NCI-H446 treated with DMSO at 0.1 percent for 48 hours (cell line): ENCODE measurements at places on chromosomes 4 and X.

- DNase-seq: no peak
Observed at GRCh38 chr4:56671373-56671772, 9.7 kb downstream of the HOPX start.

GRCh38 chr4:13918110-13918509 is 290.6 kb upstream of the BOD1L1 start:
- no peak for DNase-seq

DNA sequence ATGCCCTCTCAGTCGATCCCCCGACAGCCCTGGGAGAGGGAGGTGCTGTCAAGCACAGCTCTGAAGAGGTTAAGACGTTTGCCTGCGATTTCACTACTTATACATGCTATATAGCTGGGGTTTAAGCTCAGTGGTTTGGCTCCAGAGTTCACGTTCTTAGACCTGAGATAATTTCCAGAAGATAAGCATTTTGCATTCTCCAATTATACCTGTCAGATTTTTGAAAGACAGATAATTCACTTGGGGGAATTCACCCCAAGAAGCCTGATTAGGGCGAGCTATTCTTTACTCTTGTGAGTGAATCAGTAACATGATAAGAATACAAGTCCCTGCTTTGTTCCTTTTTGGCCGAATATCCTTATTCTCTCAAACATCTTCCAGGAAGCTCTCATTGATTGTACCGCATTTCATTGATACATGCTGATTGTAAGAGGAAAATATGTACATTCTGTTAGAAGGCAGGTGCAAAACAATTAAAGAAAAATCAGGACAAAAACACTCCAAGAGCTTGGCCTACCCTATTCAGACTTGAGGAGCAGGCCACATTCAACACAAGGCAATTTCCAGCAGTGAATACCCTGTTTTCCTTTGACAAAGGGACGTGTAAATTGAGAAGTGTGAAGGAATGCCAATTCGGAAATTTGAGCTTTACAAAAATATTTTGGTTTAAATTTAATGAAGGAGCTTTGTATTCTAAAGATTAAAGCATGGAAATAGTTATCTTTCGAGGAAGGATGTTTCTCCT is 30.2 kb downstream of the TENM3 start:
- no peak for DNase-seq

DNA sequence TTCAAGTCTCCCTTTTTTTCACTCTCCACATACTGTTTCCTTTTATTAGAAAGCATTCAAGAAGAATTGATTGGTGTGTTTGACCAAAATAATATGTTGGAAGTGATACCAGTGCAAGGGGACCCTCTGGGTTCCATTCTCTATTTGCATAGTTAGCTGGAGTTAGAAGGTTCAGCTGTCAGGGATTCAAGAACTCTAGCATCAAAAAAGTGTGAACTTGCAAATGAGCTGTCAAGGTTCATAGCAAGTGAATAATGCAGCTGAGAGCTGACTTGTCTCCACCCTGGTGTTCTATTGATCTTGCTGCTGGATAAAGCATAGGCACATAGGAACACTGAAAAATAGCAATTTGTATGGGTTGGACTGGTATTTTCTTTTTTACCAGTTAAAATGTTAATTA is 73.2 kb downstream of the SORBS2 start:
- DNase-seq: no peak

DNA sequence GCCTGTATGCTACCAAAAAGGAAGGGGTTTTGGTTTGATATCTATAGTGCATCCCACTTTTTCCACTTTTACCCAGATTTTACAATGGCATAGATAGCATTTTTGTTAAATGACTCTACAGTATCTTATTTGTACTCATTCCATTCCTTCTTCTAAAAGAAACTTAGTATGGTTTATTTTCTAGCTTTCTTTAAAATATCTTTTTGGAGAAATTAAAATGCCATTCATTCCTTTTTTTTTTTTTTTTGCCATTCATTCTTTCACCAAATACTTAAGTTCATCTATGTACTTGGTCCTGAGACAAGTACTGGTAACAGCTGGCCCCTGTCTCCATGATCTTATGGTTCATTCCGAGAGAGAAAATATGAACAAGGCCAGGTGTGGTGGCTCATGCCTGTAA is 49.1 kb downstream of the MID1 start:
- no peak for DNase-seq

- DNase-seq: no peak
Observed at GRCh38 chr4:151021637-151022334, 6.7 kb upstream of the LRBA start.

DNA sequence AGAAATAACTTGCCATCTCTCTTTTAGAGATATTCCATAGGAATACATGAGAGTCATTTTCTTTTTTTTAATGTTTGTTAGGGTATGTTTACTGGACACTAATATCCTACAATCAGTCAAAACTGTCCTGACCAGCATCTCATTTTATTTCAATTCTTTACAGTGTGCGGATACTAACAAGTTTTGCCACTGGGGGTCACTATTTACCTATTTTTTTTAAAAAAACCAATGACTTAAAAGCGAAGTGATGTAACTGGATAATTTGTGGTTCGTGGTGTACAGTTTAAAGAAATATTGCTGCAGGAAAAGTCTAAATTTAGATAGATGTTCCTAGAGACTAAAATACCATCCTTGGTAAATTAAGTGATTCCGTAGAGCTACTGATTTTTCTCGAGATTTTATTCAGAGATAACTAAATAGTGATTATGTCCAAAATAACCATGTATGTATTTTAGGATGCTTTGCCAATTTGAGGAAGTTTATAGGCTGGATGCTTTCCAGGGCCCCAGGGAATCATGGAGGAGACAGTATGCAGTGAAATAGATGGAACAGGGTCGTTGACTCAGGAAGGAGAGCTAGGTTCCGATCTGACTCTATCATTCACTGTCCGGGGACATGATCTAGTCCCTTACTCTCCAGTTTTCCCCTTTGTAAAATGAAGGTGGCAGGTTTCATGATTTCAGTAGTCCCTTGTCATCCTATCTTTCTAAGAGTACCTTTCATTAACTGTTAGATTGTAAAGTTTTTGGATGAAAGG is 34.0 kb upstream of the GNPDA2 start:
- DNase-seq: peak; percentile 51
